ENCODE measurements at places on chromosomes 4 and X.

DNA sequence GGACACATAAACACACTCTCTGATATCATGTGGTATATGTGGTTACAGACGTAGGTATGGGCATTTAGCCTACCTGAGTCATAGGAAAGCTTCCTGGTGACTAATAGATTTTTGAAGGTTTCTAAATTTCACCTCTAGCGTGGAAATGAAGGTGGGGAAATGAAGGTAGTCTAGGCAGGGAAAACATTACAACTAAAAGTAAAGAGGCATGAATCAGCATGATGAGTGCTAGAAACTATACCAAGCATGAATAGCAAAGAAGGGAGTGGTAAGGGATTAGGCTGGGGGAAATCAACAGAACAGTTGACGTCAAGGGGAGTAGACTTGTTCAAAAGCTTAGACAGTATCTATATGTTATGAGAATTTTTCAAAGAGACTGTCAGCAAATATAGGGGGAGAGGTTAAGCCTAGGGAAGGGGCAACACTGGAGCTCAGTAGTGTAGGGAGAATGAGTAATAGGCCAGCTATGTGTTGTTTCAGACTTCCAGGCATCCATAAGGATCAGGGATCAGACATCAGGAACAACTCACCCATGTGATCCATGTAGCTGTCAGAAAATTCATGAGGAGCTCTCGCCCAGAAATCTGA, 279.3 kb upstream of the DIPK2B start:
- no peak for DNase-seq

- no peak for DNase-seq
These were observed 195.3 kb downstream of the KCNIP4 start for GRCh38 chr4:21753084-21753760.

GRCh38 chr4:74873545-74874301, 59.2 kb upstream of the PARM1 start:
- DNase-seq: no peak

DNA sequence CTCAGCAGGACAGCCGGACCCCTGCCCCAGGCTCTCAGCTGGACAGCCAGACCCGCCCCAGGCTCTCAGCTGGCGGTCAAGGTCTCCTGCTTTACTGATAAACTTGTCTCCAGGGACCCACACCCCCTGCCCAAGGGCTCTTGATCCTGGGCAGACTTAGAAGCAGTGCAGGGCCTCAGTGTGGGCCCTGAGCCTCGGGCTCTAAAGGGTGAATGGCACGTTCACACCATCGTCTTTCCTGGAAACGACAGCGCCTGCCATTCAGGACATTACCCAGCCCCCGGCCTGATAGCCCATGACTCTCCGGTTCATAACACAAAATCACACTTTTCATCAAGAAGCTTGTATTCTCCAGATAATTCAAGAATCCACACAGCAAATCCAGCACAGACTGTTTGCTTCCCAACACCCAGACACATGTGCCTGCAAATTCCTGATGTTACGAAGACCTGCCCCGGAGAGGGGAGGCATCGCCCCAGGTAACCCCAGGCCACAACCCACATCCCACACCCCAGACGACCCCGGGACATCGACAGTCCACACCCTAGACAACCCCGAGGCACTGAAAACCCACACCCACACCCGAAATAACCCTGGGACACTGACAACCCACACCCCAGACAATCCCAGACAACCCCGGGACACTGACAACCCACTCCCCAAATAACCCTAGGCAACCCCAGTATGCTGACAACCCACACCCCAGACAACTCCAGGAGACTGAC, 136.8 kb downstream of the FAM53A start:
- no peak for DNase-seq

- DNase-seq: no peak
These were observed 45.3 kb downstream of the TBCK start for GRCh38 chr4:106270736-106271135.

DNA sequence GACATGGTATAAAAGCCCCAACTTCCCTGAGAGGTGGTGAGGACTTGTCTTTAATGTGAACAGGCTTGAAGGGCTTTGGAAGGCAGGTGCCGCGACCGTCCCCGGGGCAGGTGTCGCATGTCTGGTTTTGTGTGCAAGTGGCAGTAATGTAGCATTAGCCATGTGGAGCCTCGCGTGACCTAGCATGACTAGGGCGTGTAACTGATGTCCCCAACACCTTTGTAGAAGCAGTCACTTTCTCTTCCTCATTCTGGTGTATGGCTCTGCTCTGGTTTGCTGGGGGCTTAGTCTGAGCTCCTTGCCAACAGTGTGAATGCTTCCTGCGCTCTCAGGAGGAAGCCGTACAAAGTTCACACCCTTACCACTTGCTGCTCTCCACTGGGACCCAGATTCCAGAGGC, 145.7 kb downstream of the AMMECR1 start:
- DNase-seq: no peak

GRCh38 chr4:26005764-26006163, 91.7 kb downstream of the SMIM20 start:
- no peak for DNase-seq

DNA sequence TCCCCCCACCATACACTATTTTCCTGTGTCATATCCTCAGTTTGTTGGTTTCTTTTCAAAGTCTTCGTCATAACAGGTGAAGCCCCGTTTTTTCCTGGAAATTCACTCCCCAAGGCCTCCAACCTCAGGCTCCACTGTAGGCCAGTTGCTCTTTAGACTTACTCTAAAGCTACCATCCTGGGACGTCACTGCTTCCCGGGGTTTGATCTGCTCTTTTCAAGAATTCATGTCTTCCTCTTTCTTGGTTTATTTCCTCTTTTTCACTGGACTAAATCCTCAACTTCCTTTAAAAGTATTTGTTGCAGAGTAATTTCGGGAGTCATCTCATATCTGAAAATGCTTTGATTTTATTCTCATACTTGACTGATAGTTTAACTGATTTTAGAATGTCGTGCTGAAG, 6.5 kb upstream of the SERTM2 start:
- no peak for DNase-seq

DNA sequence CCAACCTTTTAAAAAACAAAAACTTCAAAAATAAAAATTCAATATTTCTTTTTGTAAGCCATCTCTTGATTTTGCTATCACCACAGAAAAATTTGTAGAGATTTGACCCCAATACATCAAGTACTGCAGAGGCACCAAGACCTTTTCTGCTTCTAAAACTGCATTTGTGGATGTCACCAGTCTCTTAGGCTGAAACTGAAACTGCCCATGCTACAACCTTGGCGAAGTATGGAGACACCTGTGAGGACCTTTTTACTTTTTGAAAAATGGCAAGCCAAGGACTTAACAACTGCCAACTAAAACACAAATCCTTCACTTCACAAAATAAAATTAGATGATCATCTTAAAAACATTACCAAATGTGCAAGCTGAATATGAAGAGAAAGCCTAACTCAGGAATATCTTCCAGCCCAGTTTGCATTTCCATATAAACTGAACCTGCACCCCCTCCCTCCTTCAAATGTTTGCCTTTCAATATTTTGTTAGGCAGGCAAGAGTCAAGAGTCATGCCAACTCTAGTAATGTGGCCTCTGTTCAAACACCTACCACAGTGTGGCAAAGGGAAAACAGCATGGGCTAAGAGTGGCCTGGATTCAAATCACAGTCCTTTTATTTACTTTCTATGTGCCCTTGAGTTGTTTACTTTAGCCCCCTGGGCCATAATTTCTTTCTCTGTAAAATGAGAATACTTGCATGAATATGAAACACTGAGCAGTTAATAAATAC, 389.4 kb downstream of the OPHN1 start:
- DNase-seq: no peak

GRCh38 chrX:154021131-154021611, 1.5 kb upstream of the IRAK1 start:
- no peak for DNase-seq

DNA sequence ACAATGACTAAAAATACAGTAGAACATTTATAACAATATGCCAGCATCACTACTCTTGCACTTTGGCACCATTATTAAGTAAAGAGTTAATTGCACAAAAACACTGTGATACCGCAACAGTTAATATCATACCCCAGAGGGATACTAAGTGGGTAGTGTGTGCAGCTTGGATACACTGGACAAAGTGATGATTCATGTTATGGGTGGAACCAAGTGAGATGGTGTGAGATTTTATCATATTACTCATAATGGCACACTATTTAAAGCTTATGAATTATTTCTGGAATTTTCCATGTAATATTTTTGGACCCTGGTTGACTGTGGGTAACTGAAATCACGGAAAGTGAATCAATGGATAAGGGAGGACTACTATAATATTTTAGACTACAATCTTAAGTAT, 265.3 kb downstream of the PCDH18 start:
- DNase-seq: no peak

DNA sequence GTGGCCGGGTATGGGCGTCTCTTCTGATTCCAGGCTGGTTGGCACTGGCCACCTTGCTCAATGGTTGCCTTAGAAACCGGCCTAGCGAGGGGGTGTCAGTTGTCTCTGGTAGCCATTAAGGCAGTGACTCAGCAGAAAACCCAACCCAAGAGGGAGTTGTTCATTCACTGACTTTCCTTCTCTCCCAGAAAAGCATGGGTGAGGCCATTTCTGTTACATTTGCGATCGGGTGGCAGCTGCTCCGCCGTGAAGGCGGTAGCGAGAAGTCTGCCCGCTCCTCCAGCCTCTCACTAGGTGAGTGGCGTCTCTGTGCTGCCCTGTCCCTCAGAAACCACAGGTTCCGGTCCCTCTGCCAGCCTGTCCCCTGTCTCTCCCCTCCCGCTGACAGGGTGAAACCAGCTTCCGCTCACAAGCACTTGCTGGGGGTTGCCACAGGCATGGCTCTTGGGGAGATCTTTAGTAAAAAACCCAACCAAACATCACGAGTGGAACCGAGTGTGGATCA, 17.4 kb downstream of the IRAK1 start:
- no peak for DNase-seq

DNA sequence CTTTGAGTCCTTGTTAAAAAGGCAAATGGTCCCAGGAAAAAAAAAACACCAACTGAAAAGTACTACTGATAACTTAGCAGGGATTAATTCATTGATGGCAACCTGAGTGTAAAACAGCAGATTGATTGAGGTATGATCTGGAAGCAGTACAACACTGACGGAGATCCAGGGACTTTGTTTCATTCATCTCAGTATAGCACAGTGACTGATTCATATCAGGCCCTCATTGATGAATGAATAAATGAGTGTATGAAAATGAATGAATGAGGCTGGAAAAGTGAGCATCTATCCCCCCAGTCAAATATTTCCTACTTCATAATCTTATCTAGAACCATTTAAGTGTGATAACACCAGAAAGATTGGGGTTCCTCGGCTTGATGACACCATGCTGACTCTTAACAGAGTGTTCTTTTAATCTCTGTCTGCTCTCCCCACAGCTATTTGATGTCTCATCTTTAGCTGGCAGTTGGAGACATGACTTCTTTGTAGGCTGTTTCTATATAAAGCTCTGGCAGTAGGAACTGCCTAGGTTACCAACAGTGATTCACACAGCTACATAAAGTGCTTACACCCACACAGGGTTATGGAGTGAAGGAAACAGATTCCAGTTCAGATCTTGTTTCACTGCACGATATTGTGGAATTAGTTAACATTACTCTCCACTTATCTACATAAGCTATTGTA, 18.6 kb upstream of the RNF128 start:
- DNase-seq: no peak

DNA sequence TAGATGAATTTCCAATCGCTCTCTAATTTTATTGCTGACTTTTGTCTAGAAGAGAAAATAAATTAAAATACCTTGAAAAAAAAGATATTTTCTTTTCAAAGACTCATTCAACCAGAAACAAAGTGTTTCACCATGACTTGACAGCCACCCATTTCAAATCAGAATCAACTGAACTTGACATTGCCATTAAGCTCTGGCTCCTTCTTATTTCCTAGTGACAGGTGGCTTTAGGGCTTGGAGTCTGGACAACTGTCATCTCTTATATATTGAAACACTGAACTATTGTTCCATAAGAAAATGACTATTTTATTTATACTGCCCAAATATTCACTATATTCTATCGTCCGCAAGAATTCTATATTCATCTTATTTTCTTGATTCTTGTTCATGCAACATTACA, 229.2 kb downstream of the SLC39A8 start:
- no peak for DNase-seq

GRCh38 chr4:150160473-150160872, 82.2 kb downstream of the DCLK2 start:
- DNase-seq: no peak

- DNase-seq: no peak
These were observed 17.1 kb upstream of the CD40LG start for GRCh38 chrX:136630881-136631280.

DNA sequence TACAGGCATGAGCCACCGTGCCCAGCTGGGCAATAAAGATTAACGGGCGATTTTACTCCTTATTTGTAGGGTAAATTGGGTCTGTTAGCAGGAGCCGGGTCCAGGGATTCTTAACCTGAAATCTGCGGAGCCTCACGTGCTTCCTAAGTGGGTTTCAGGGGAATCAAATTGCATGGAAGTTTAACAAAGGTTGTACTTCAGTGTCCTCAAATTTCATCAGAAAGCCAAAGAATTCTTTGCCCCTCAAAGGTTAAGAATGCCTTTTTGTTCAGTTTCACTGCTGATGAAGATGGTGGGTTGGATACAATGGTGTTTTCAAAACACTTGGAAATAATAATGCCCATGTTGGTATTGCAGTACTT, 67.9 kb downstream of the AFF1 start:
- no peak for DNase-seq

GRCh38 chr4:79514621-79515329, 106.7 kb upstream of the GK2 start:
- DNase-seq: no peak

DNA sequence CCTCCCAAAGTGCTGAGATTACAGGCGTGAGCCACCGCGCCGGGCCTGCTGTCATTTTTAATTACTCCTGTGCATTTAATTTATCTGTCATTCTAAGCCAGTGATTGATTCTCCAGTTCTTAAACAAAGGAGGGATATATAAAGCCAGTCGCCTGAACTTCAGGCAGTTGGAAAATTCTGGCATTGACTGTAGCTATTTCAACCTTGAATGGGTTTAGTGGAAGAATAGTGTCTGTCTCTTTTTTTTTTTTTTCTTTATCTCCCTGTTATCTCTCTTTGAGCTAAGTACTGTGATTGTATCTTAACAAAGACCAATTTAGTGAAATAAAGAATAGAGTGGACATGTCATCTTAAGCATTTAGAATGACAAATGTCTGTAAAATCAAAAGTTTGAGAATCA, 11.0 kb downstream of the NEIL3 start:
- DNase-seq: no peak

GRCh38 chrX:120309873-120310705, 1.2 kb downstream of the TMEM255A start:
- DNase-seq: no peak
